ENCODE measurements at places on chromosomes 7 and 10.

DNA sequence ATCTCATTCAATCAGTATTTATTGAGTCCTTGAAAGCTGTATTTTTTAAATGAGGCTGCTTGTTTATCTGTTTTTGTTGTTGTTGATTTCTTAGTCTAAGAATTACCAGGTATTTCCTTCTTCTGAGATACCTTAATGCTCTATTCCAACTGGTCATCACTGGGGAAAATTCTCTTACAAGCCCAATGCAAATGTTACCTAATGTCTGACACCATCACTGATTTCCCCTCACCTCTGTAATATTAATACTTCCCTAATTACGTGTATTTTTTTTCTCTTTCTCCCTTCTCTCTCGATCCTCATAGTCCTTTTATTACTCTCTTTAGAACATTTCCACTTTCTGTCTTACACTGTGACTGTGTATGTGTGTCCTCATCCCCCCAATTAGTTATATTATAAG is 13.9 kb downstream of the HDAC9 start:
- DNase-seq: no peak

GRCh38 chr10:2852574-2853323 is 214.6 kb upstream of the PFKP start:
- DNase-seq: no peak

DNA sequence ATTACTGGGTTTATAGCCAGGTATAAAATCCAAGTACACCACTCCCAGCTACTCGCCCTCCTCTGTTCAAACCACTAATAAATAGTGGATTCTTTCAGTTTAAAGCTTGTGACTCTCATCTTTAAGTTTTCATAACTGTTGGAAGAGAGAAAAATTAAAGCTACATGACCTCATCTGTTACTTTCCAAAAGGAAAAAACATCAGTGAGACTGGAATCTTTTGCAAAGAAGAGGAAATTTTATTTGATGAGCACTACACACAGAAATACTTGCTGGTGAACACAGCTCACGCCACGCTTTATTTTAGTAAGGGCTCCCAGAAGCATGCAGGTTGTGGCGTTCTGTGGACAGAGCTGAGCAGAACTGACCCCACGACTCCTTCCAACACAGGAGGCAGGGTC is 527.0 kb upstream of the MGMT start:
- DNase-seq: no peak

DNA sequence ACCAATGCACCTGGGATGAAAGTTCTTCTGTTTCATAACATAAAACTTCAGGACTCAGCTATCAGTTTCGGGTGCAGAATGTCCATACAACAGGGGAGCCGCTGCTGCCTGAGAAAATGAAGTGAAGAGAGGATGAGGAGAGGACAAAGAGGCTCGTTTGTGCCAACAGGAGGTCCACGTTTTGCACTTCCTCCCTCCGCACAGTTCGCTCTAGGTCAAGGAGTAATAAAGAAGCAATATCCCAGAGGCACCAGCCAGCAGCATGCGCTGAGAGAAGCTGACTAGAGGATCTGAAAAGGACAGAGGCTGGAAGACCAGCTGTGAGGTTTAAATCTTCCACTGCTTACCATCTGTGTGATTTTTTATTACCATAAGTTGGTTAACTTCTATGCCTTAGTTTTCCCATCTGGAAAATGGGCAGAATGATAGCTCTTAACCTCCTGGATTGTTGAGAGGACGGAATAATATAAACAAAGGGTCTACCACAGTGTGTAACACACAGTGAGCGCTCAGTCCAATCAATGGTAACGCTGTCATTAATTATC is 709 bp downstream of the GPAM start:
- no peak for DNase-seq

GRCh38 chr7:78315119-78315518 is 516.5 kb downstream of the PHTF2 start:
- DNase-seq: no peak

DNA sequence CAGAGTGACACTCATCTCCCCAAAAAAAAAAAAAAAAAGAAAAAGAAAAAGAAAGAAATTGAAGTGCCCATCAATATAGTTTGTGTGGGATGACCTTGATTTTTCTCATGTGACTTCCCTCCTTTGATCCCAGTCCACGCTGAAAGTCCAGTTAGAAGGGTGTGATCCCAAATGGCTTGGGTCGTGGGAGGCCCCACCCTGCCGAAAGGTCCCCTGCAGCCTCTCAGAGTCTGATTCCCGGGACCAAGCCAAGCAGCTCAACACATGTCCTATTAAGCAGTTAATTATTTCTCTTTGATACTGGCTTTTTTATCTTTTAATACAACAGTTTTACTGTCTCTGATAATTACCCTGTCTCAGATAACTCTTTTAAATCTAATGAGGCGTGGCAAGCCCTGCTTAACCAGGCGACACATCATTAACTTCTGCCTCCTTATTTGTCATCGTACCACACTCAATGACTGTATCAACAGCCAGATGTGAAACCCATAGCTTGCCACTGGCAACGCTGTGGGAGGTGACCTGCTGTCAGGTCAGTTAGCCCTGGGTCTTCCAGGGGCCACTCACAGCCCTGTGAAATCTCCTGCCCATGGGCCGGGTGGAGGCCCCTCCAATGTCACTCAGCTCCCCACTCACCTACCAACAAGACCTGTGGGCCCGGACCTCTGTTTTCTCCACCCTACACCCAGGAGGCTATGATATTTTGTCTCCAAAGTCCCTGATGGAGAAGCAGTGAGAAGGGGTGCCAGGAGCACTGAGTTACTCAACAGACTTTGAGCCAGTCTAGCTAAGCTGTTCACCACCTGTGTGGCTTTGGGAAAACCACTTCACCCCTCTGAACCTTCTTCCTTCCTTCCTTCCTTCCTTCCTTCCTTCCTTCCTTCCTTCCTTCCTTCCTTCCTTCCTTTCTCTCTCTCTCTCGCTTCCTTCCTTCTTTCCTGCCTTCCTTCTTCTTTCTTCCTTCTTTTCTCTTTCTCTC is 110.0 kb upstream of the SFMBT2 start:
- DNase-seq: peak; percentile 47

DNA sequence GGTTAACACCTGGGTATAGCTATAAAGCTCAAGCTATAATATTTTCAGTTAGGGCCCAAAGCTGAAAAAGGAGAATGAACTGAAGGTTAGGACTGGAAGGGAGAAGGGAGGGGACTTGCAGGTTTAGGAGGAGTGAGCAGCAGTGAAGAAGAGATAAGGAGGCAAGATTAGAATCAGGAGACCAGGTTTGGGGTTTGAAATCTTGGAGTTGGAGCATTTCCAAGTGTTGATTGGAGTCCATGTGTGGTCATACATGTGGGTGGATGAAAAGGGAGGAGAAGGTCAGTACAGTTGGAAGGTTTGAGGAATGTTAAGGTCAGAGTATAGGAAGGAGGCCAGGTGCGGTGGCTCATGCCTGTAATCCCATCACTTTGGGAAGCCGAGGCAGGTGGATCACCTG is 8.6 kb upstream of the ANLN start:
- no peak for DNase-seq

GRCh38 chr7:131843898-131844331 is 287.5 kb upstream of the PODXL start:
- DNase-seq: no peak

DNA sequence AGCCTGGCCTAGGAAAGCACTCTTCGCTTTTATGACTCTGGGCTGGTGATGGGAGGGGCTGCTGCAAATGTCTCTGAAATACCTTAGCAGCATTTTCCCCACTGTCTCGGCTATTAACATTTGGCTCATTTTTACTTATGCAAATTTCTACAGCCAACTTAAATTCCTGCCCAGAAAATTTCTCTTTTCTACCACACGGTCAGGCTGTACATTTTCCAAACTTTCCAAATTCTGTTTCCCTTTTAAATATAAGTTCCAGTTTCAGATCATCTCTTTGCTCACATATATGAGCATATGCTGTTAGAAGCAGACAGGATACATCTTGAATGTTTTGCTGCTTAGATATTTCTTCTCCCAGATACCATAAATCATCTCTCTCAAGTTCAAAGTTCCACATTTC is 332.3 kb downstream of the ADK start:
- DNase-seq: no peak

GRCh38 chr10:74587109-74587854 is 239.1 kb upstream of the KAT6B start:
- no peak for DNase-seq

- no peak for DNase-seq
Measured at GRCh38 chr10:132332433-132332754, 401 bp downstream of the LRRC27 start.

- no peak for DNase-seq
Measured at GRCh38 chr10:74953214-74953613, 126.8 kb downstream of the KAT6B start.

DNA sequence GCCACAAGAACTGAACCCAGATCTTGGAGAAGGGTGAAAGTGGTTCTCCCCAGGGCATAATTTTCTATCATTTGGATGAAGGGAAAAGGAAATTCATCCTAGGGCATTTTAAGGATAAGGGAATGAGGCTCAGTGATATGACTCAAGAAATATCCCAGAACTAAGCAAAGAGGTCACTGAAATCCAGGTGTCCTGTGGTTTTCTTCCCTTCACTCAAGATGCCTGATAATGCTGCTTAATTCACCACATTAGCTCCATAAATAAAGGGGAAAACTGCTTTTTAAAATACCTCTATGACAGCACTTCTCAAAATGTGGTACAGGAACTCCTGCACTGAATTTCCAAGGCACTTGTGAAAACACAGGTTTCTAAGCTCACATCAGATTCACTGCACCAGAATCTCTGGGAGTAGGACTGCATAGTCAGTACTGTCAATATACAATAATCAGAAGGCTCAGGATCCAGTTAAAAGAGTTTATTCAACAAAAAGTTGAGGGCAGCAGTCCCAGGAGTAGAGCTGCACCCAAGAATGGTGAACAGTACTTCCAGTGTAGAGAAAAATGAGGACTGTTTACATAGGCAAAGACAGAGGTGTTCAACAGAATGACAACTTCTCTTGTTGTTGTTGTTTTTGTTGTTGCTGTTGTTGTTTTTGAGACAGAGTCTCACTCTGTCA is 2.9 kb downstream of the IFIT3 start:
- DNase-seq: no peak

- DNase-seq: no peak
Measured at GRCh38 chr7:117238937-117239336, 83.9 kb downstream of the WNT2 start.

DNA sequence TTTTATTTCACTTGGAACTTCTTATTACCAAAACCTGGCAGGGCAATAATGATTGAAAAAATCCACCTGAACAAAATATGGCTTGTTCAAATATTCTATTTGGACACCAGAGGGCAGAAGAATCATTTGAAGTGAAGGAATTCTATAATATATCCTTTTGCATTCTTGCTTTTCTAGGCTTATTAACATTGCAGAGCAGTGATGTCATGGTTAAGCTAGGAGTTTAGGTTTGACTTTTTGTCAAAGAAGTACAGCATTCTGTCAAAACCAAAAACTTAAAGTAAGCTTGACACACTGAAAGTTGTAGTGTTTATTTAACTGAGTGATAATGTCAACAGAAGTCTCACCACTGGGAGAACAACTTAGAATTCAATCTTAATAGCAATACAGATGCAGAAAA is 156.0 kb downstream of the SEMA3D start:
- DNase-seq: peak; percentile 37

DNA sequence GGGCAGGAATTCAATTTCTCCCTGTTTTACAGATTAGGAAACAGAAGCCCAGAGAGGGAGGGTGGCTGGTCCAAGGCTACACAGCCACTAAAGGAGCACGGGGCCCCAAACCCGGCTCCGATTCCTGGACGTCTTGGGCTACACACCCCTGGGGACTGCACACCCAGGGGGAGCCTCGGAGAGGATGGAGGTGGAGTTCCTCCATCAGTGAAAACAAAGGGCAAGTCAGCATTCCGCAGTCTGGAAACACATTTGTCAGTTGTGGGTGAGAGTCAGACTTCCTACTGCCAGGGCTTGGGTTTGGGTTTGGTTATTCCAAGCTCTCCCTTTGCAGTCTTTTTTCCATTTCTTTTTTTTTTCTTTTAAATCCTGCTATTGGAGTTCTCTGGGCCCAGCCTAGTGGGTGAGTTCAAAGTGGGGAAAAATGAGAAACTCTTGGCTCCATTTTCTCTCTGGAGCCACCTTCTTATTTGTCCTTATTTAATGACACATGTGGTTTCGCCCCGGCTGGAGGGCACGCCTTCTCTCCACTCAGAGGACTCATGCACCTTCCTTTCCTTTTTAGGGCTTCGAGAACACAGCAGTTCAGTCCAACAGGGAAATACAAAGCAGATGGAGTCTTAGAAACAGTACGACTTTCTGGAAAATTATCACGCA is 59.9 kb upstream of the AQP1 start:
- no peak for DNase-seq

GRCh38 chr10:122237331-122237990 is 33.6 kb upstream of the BTBD16 start:
- DNase-seq: no peak

- no peak for DNase-seq
Measured at GRCh38 chr10:78771260-78771659, 297.5 kb upstream of the ZMIZ1 start.

- no peak for DNase-seq
Measured at GRCh38 chr7:99473315-99473596, 566 bp downstream of the ZNF789 start.

GRCh38 chr7:94056796-94057207 is 52.6 kb upstream of the BET1 start:
- DNase-seq: no peak
